IMR-90 (cell line): ENCODE measurements at places on chromosomes 6 and 20. TPM values are rescaled to one million over a fixed set of nuclear protein-coding genes. Genes with fewer than 3 reads are reported as not detected.

Gene SAMD10
- 0.54 and 0.56 TPM in 2 replicates for total RNA-seq

Gene PCMTD2
- 28.3 and 30.3 TPM in 2 replicates for total RNA-seq

Gene DEFB124
- total RNA-seq, result not detected in 2 replicates

Gene ADGRB3
- not detected in 2 replicates for total RNA-seq

Gene HSD17B8
- total RNA-seq, result 1.6 and 1.9 TPM in 2 replicates

Gene ACOT13
- total RNA-seq, result 3.6 and 8.1 TPM in 2 replicates

Gene GJA10
- total RNA-seq, result not detected in 2 replicates

Gene SPACA1
- not detected in 2 replicates for total RNA-seq

GRCh38 chr6:146903451-146903850, 300.8 kb upstream of the STXBP5 start:
- no peak for DNase-seq
- H3K27ac ChIP-seq, result no peak overlapping the region
- no peaks in the 10 kb centered on the region for H3K36me3 ChIP-seq
- H3K4me3 ChIP-seq, result no peak overlapping the region
- H3K27me3 ChIP-seq, result no peaks in the 10 kb centered on the region

- no peaks in the 10 kb centered on the region for H3K27me3 ChIP-seq
- no peaks in the 10 kb centered on the region for H3K4me1 ChIP-seq
- no peak for DNase-seq
- no peaks in the 10 kb centered on the region for H3K36me3 ChIP-seq
- no peak overlapping the region for H3K4me3 ChIP-seq
- no peak overlapping the region for H3K27ac ChIP-seq
Observed at GRCh38 chr20:39394461-39394860, 432.3 kb downstream of the DHX35 start.

- H3K27ac ChIP-seq, result peak overlapping the region; percentile 45
- DNase-seq, result peak; percentile 96
- peaks cover 11% of the 10 kb centered on the region for H3K4me1 ChIP-seq
- H3K36me3 ChIP-seq, result peaks cover 49% of the 10 kb centered on the region
- H3K4me3 ChIP-seq, result no peak overlapping the region
Observed at GRCh38 chr20:62887152-62887859, 25.7 kb upstream of the TCFL5 start.

DNA sequence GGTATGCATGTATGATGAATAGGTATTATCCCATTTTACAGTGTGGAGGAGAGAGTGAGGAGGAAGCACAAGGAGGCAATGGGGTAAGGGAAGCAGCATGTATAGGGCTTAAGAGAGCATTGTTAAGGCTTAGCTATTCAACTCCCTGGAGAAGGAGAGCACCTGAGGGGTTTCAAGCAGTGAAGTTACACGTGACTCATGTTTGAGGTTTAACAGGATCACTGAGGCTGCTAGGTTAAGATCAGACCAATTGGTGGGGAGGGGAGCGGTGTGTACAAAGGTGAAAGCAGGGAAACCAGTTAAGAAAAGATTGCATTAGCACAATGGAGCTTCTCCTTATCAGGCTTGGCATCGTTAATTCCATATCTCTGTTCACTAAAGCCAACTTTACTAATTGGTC, 64.4 kb upstream of the NHSL1 start:
- H3K4me3 ChIP-seq, result no peak overlapping the region
- DNase-seq, result no peak

DNA sequence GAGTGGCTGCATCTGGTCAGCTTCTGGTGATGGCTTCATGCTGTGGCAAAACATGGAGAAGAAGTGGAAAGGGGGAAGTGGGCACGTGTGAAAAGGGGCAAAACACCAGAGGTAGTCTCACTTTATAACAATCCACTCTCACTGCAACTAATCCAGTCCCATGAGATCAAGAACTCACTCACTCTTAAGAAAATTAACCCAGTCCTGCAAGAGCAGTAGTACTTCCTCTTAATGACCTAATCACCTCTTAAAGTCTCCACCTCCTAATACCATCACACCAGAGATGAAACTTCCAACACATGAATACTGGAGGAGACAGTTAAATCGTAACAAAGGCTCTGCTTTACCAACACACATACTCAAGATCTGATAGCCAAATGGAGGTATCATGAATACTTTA, 152.6 kb downstream of the THEMIS start:
- no peak for DNase-seq
- no peaks in the 10 kb centered on the region for H3K36me3 ChIP-seq
- no peaks in the 10 kb centered on the region for H3K4me1 ChIP-seq

GRCh38 chr20:15375836-15376235, 1038.4 kb upstream of the FLRT3 start:
- no peak overlapping the region for H3K27ac ChIP-seq
- H3K4me1 ChIP-seq, result no peaks in the 10 kb centered on the region
- H3K4me3 ChIP-seq, result no peak overlapping the region
- H3K36me3 ChIP-seq, result no peaks in the 10 kb centered on the region
- no peaks in the 10 kb centered on the region for H3K27me3 ChIP-seq

DNA sequence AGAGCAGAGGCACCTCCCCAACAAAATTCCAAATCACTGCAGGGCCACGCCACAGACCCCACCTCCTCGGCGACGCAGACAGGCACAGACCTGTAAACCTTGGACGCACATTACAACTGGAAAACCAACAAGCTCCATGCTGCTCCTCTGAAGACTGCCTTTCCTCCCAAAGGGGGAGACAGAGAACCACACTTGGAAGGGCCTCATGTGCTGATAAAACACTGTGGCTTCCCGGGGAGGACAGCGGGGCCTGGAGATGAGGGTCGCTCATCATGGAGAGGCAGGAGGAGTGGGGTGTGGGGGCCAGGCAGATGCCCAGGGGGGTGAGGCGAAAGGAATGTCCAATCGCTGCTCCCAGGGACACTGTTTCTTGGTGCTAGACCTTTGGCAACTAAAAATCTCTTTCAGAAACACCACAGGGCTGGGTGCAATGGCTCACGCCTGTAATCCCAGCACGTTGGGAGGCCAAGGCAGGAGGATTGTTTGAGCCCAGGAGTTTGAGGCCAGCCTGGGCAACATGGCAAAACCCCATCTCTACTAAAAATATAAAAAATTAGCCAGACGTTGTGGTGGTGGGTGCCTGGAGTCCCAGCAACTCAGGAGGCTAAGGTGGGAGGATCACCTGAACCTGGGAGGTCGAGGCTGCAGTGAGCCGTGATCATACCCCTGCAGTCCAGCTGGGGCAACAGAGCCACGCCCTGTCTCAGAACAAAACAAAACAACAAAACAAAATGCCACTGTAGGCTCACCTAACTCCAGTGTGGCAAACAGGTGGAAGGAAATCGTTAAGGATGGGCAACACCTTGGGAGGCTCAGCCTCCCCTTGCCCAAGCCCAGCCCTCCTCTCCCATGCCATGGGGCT, 53.8 kb downstream of the ABHD12 start:
- H3K27me3 ChIP-seq, result no peaks in the 10 kb centered on the region
- peak; percentile 35 for DNase-seq
- no peak overlapping the region for H3K27ac ChIP-seq
- H3K36me3 ChIP-seq, result peaks cover 5% of the 10 kb centered on the region
- peaks cover 7% of the 10 kb centered on the region; the same call in 1 of the 2 replicates for H3K4me1 ChIP-seq

GRCh38 chr6:145962581-145962980, 1.6 kb downstream of the SHPRH start:
- DNase-seq, result no peak
- no peaks in the 10 kb centered on the region for H3K36me3 ChIP-seq
- H3K27ac ChIP-seq, result no peak overlapping the region
- H3K4me1 ChIP-seq, result peaks cover 4% of the 10 kb centered on the region; the same call in 1 of the 2 replicates
- H3K4me3 ChIP-seq, result no peak overlapping the region; the same call in 1 of the 2 replicates

DNA sequence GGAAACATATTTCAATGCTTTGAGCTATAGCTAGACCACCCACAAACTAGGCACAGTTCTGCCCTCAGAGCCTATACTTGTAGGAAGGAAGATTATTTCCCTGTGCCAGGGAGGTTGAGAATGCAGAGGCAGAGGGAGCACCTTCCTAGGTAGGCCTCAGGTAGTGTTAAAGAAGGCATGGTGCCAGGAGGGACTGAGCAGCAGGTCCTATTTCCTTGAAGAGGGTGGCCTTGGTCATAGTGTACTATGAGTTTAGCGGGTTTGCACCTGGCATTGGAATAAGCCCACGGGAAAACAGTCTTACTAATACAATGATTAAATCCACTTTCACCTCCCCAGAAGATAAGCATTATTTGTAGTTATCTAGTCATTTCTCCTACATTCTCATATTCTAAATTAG, 375.4 kb downstream of the CDKAL1 start:
- peaks cover 4% of the 10 kb centered on the region for H3K4me1 ChIP-seq
- DNase-seq, result no peak
- no peak overlapping the region for H3K4me3 ChIP-seq
- H3K36me3 ChIP-seq, result no peaks in the 10 kb centered on the region

DNA sequence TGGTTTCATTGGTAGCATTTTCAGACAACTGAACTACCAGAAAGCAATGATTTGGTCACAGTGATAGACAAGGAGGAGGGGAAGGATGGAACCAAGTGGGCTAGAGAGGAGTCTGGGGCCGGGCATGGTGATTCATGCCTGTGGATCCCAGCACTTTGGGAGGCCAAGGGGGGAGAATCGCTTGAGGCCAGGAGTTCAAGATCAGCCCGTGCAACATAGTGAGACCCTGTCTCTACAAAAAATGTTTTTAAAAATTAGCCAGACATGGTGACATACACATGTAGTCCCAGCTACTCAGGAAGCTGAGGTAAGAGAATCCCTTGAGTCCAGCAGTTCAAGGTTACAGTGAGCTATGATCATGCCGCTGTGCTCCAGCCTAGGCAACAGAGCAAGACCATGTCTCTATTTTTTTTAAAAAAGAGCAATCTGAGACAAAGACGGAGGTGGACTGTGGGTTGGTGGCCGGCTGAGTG, 70.6 kb downstream of the SYCP2L start:
- H3K4me1 ChIP-seq, result peaks cover 3% of the 10 kb centered on the region
- H3K27me3 ChIP-seq, result peaks cover 4% of the 10 kb centered on the region
- no peaks in the 10 kb centered on the region for H3K36me3 ChIP-seq
- DNase-seq, result no peak
- no peak overlapping the region for H3K4me3 ChIP-seq

- H3K27ac ChIP-seq, result peak overlapping the region; percentile 90
- no peaks in the 10 kb centered on the region for H3K36me3 ChIP-seq
- DNase-seq, result peak; percentile 88
- H3K4me3 ChIP-seq, result peak overlapping the region; percentile 23; the same call in 1 of the 2 replicates
Observed at GRCh38 chr6:25054469-25054868, 118.7 kb upstream of the RIPOR2 start.

GRCh38 chr20:43953919-43954592, 39.4 kb downstream of the TOX2 start:
- peaks cover 40% of the 10 kb centered on the region for H3K4me1 ChIP-seq
- no peaks in the 10 kb centered on the region; the same call in 1 of the 2 replicates for H3K36me3 ChIP-seq
- H3K4me3 ChIP-seq, result no peak overlapping the region
- H3K27me3 ChIP-seq, result no peaks in the 10 kb centered on the region
- DNase-seq, result peak; percentile 47
- H3K27ac ChIP-seq, result peak overlapping the region; percentile 78

DNA sequence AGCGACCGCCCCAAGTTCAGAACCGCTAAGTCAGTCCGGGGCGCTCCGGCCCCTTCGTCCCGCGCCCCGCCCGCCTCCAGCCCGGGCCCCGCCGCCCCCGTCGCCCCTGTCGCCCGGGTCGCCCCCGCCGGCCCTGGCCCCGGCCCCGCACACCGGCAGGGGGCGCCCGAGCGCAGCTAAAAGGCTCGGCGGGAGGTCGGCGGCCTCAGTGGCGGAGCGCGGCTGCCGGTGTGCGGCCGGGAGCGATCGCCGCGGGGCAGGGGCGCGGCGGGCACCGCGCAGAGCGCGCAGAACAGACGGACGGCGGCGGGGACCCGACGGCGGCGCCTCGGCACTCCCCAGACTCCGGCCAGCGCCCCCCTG, at the start of gene FNDC1:
FNDC1 (plus strand) TSS at position 208 of the 363 bp plus-strand sequence. CDS start 197 bp downstream, outside the sequence.
- no peak for DNase-seq
- H3K4me1 ChIP-seq, result peaks cover 1% of the 10 kb centered on the region
- no peaks in the 10 kb centered on the region for H3K36me3 ChIP-seq
- H3K27ac ChIP-seq, result no peak within 1 kb of the TSS

DNA sequence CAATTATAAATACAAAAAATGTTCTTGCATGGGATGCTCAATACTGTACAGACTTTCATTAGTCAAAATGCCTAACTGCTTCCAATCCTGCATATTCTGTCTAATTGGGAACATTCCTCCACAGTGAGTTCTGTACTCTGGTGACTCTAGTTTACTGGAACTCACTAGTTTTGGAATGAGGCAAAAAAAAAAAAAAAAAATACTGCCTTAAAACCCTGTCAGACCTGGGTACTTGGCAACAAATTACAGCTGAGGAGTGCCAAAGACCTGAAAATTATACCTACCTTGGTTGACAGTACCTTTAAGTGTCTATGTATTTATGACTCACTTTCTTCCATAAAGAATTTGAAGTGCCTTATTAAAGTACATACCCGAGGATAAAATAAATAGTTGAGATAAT, 276.7 kb downstream of the FARS2 start:
- H3K4me1 ChIP-seq, result 0 out of 2 replicates have a peak, but pooled peaks cover 2% of the 10 kb centered on the region
- H3K27me3 ChIP-seq, result no peaks in the 10 kb centered on the region
- H3K4me3 ChIP-seq, result no peak overlapping the region
- DNase-seq, result peak; percentile 31
- no peaks in the 10 kb centered on the region for H3K36me3 ChIP-seq
- H3K27ac ChIP-seq, result no peak overlapping the region

DNA sequence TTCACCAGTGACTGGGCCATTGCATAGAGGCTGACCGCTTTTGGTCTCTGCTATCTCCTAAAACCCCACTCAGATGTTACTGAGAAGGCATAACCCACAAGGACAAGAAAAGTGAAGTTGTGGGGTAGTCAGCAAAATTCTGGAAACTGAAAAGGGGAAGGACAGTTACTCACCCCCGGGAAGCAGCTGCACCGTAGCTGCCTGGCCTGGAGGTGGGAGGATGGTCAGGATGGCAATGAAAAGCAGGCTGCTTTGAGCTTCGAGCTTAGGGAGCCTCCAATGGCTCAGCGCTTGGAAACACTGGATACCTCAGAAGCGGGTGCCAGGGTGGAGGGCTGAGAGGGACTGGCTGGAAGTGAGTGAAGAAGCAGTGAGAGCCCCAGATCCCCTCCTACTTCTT, 56.0 kb downstream of the KCNK5 start:
- no peak overlapping the region for H3K4me3 ChIP-seq
- H3K4me1 ChIP-seq, result no peaks in the 10 kb centered on the region
- no peak overlapping the region for H3K27ac ChIP-seq
- DNase-seq, result no peak
- no peaks in the 10 kb centered on the region for H3K36me3 ChIP-seq

DNA sequence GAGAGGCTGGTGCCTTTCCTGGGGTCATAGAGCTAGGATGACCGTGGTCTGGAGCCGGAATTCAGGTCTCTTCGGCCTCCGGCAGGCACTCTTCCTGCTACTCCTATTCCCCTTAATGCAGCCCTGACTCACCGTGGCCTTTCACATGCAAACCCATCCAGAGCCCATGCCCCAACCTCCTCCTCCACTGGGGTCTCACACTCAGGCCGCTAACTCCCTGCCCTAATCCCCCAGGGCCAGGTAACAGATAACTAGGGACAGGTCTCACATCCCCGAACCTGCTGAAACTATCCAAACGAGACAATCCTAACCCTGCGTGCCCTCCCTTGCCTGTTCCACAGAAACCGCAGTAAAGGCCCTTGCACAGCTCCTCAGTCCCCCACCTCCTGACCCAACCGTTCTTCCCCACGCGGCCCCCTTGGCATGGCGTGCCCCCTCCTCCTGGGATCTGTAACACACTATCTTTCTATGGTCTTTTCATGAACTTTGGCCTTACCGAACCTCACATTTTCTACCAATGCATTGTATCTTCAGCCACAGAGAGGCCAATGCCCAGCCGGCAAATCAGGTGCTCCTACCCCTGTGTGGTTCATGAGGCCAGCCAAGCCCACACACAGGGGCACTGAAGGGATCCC, 245.4 kb upstream of the EXOC2 start:
- no peak for DNase-seq
- no peaks in the 10 kb centered on the region for H3K36me3 ChIP-seq
- no peak overlapping the region for H3K27ac ChIP-seq
- H3K4me1 ChIP-seq, result no peaks in the 10 kb centered on the region
- H3K27me3 ChIP-seq, result peaks cover 29% of the 10 kb centered on the region
